ENCODE measurements at places on chromosomes 4 and X. TPM values are rescaled to one million over a fixed set of nuclear protein-coding genes. Genes with fewer than 3 reads are reported as not detected.

Gene KLHL4
- 4.7 TPM for total RNA-seq

Gene IL13RA1
- total RNA-seq: 64.0 TPM

Gene MAML3
- total RNA-seq: 12.8 TPM

Gene CENPU
- total RNA-seq: 3.6 TPM

Gene KCND1
- 1.7 TPM for total RNA-seq

Gene GAGE12E
- total RNA-seq: not detected

Gene SUV39H1
- 2.4 TPM for total RNA-seq

Gene TNIP3
- total RNA-seq: 11.0 TPM

Gene ADAM29
- 0.06 TPM for total RNA-seq
